ENCODE measurements at places on chromosomes 4 and X. TPM values are rescaled to one million over a fixed set of nuclear protein-coding genes. Genes with fewer than 3 reads are reported as not detected.

DNA sequence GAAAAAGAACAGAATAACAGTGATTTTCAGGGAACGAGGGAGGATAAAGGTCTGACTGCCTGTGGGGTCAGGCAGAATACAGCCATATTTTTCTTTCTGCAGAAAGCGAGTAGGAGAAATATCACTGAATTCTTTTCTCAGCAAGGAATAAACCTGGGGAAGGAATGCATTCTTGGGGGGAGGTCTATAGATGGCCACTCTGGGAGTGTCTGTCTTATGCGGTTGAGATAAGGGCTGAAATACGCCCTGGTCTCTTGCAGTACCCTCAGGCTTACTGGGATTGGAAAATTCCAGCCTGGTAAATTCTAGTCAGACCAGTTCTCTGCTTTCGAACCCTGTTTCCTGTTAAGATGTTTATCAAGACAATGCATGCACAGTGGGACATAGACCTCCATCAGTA, 26.3 kb downstream of the CNGA1 start:
- H3K27me3 ChIP-seq: peaks cover 6% of the 10 kb centered on the region
- H3K27ac ChIP-seq: no peak overlapping the region
- no peak overlapping the region for H3K4me3 ChIP-seq
- peaks cover 11% of the 10 kb centered on the region for H3K4me1 ChIP-seq

DNA sequence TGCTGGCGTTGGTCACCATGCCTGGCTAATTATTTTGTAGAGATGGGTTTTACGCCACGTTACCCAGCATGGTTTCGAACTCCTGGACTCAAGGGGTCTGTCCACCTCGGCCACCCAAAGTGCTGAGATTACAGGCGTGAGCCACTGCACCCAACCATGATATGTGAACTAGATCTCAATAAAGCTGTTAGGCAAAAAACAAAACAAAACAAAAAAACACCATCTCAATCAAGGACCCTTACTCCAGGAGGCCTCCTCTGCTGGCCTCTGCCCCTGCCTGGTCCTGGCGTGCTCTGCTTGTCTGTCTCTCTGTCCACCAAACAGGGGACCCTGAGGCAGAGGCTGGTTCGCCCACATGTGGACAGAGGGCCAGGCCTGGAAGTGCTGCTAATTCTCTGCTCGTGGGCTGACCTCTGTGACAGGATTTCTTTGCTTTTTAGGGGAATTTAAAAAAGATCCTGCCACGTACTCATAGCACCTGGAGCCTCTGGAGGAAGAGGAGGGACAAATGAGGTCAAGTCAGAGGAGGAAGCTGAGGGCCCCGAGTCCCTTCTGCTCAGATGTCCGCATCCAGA, 32.7 kb upstream of the WFS1 start:
- peaks cover 4% of the 10 kb centered on the region for H3K27me3 ChIP-seq
- no peak overlapping the region for H3K4me3 ChIP-seq
- no peak overlapping the region for H3K27ac ChIP-seq
- no peaks in the 10 kb centered on the region for H3K4me1 ChIP-seq
- H3K36me3 ChIP-seq: no peaks in the 10 kb centered on the region
- no peak for DNase-seq

GRCh38 chrX:43707812-43708548, 51.9 kb downstream of the MAOA start:
- no peak for DNase-seq
- H3K4me3 ChIP-seq: no peak overlapping the region
- no peaks in the 10 kb centered on the region for H3K36me3 ChIP-seq
- no peak overlapping the region for H3K27ac ChIP-seq
- no peaks in the 10 kb centered on the region for H3K4me1 ChIP-seq
- no peaks in the 10 kb centered on the region for H3K27me3 ChIP-seq

- H3K4me3 ChIP-seq: no peak overlapping the region
- H3K4me1 ChIP-seq: no peaks in the 10 kb centered on the region
- no peak overlapping the region for H3K27ac ChIP-seq
- no peaks in the 10 kb centered on the region for H3K27me3 ChIP-seq
- H3K36me3 ChIP-seq: no peaks in the 10 kb centered on the region
These were observed 10.4 kb upstream of the PORCN start for GRCh38 chrX:48498374-48498809.

GRCh38 chr4:97500423-97500822, 642.9 kb downstream of the STPG2 start:
- DNase-seq: no peak
- no peaks in the 10 kb centered on the region for H3K27me3 ChIP-seq
- H3K27ac ChIP-seq: no peak overlapping the region
- no peak overlapping the region for H3K4me3 ChIP-seq

GRCh38 chr4:110639207-110640090, 16.6 kb upstream of the PITX2 start:
- H3K27me3 ChIP-seq: peaks cover 70% of the 10 kb centered on the region
- no peak overlapping the region for H3K27ac ChIP-seq
- no peak overlapping the region for H3K4me3 ChIP-seq
- H3K4me1 ChIP-seq: no peaks in the 10 kb centered on the region

- H3K4me1 ChIP-seq: no peaks in the 10 kb centered on the region
- H3K4me3 ChIP-seq: no peak overlapping the region
- no peaks in the 10 kb centered on the region for H3K36me3 ChIP-seq
- DNase-seq: no peak
These were observed 203.3 kb upstream of the EMCN start for GRCh38 chr4:100721077-100721476.

- H3K27me3 ChIP-seq: no peaks in the 10 kb centered on the region
- peaks cover 16% of the 10 kb centered on the region for H3K4me1 ChIP-seq
- no peaks in the 10 kb centered on the region for H3K36me3 ChIP-seq
- no peak overlapping the region for H3K4me3 ChIP-seq
These were observed 50.2 kb downstream of the DDX3X start for GRCh38 chrX:41384051-41384705.

GRCh38 chr4:73055241-73055897, 14.1 kb downstream of the COX18 start:
- H3K4me1 ChIP-seq: no peaks in the 10 kb centered on the region
- H3K27me3 ChIP-seq: no peaks in the 10 kb centered on the region
- DNase-seq: no peak
- peaks cover 44% of the 10 kb centered on the region for H3K36me3 ChIP-seq

DNA sequence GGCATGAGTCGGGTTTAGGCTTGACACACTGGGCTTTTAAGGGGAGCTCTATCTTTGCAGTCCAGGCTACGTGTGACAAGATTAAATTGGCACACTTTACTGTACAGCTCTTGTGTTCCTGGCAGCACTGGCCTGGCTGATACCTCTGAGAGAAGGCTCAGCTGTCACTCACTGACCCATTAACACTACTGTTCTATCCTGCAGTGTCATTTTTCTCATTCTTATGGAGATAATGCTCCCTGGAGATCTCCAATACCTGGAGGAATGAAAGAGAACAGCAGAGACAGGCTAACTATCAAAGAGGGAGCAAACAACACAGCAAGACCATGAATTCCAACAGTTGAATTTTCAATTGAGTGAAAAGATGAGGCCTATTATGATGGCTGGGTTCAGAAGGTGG, 1.7 kb upstream of the PDHA2 start:
- H3K36me3 ChIP-seq: no peaks in the 10 kb centered on the region
- DNase-seq: no peak
- H3K4me1 ChIP-seq: no peaks in the 10 kb centered on the region
- H3K4me3 ChIP-seq: no peak overlapping the region
- H3K27ac ChIP-seq: no peak overlapping the region
- H3K27me3 ChIP-seq: no peaks in the 10 kb centered on the region

DNA sequence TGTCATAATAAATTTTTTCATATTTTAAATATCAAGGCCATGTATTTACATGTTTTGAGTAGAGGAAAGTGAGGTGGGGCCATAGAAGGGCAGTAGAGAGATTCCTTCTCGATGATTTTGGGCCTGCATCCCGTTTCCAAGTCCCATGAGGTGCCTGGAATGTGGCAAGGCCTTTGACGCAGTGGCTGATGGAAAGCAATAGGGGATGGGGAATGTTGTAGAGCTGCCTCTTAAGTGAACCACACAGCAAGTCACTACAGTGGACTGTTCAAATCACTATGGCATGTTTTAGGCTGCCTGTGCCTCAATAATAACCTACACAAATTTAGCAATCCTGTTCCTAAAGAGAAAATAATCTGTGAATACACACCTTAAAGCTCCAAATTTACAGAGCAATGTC, 48.3 kb downstream of the ANXA5 start:
- H3K36me3 ChIP-seq: no peaks in the 10 kb centered on the region
- no peak overlapping the region for H3K4me3 ChIP-seq
- H3K4me1 ChIP-seq: no peaks in the 10 kb centered on the region
- DNase-seq: no peak

- no peak overlapping the region for H3K27ac ChIP-seq
- no peaks in the 10 kb centered on the region for H3K4me1 ChIP-seq
- H3K36me3 ChIP-seq: no peaks in the 10 kb centered on the region
These were observed 108.8 kb downstream of the NAA11 start for GRCh38 chr4:79217025-79217424.

DNA sequence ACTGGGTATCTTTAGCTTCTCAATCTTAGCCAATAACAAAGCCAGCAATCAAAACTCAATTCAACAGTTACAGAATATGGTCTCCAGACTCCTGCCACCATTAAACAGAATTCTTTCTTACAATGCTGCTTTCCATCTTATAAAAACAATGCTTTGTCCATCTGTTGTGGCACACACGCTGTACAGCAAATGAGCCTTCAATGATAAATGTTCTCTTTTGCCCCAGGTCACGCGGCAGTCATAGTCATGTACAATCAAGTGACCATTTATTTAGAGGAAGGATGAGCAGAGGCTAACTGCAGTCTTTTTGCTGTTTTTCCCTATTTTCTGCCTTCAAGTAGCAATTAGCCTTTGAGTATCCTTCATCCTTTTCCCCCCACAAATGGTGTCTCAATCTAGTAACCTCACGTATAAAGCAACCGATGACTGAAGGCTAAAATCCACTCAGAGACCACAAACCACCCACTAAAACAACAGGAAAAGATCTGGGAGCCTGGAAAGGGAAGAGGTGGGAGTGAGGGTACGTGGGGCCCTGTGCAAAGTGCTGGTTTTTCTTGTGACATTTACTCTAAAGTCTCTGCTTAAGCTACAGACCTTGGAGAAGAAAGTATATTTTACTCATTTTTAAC, 24.4 kb downstream of the TRIM2 start:
- H3K27ac ChIP-seq: no peak overlapping the region
- peaks cover 30% of the 10 kb centered on the region for H3K4me1 ChIP-seq
- peaks cover 8% of the 10 kb centered on the region for H3K36me3 ChIP-seq
- H3K27me3 ChIP-seq: peaks cover 42% of the 10 kb centered on the region

- peaks cover 4% of the 10 kb centered on the region for H3K4me1 ChIP-seq
- no peak overlapping the region for H3K4me3 ChIP-seq
- DNase-seq: no peak
- no peaks in the 10 kb centered on the region for H3K36me3 ChIP-seq
These were observed 345.3 kb downstream of the SPRY1 start for GRCh38 chr4:123741906-123742305.

DNA sequence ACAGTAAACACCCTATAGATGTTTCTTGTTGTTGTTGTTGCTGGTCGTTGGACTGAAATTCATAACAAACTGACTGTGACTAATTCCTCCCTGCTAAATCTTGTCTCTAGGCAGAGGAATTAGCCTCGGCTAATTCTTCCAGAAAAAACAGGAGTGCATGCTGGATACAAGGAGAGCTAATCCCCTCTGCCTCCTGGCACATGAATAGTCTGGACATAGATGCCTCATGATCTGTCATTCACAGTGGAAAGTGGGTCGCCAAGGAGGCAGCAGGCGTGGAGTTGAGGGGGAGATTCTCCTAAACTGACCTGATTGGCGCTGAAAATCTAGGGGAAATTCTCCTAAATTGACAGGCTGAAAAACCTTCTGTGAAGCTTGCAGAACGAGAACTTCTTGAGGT, 220.1 kb downstream of the DCTD start:
- H3K36me3 ChIP-seq: no peaks in the 10 kb centered on the region
- no peak for DNase-seq
- no peak overlapping the region for H3K4me3 ChIP-seq

DNA sequence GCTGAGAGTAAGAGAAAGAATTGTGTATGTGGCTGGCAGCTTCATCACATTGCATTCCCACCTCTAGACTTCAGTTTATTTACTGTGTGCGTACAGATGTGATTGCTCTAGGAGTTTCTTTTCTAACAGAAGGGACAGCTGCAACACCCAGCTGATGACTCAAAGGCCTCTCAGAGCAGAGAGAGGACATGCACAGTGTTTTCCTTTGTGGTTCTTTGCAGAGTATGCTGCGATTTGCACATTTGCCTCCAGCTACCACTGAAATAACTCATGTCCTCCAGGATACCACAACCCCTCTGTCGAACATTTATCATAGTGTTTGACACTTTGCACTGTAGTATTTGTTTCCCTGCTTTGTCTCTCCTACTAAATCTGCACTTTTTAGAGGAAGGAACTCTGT, 294.1 kb downstream of the STIM2 start:
- no peak for DNase-seq
- no peaks in the 10 kb centered on the region for H3K36me3 ChIP-seq
- no peak overlapping the region for H3K27ac ChIP-seq
- no peaks in the 10 kb centered on the region for H3K27me3 ChIP-seq
- no peaks in the 10 kb centered on the region for H3K4me1 ChIP-seq

- H3K4me3 ChIP-seq: no peak overlapping the region
- no peak for DNase-seq
- peaks cover 14% of the 10 kb centered on the region for H3K4me1 ChIP-seq
- no peaks in the 10 kb centered on the region for H3K27me3 ChIP-seq
These were observed 26.7 kb upstream of the RBM47 start for GRCh38 chr4:40656201-40656863.

DNA sequence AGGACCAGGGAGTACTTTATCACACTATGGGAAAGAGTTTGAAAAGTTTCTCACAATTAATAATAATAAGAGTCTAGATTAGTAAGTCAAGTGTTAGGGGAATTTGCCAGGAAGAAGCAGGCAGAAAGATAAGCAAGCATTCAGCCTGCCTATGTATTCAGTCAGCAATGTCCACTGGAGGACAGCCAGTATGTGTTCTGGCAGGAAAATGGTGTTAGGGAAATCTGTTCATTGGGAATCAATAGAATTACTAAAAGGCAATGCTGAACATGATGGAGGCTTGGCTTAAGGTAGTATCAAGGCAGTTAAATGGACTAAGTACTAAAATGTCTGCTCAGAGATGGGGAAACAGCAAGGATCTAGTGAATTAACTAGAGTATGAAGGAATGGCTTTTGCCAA, 221.2 kb downstream of the PPP4R3C start:
- DNase-seq: no peak
- no peaks in the 10 kb centered on the region for H3K4me1 ChIP-seq
- H3K27ac ChIP-seq: no peak overlapping the region
- H3K36me3 ChIP-seq: no peaks in the 10 kb centered on the region

TCEAL8 gene
- 35.4 TPM for total RNA-seq

USP51 gene
- 1.2 TPM for total RNA-seq

GLOD5 gene
- not detected for total RNA-seq

MGAT4D gene
- not detected for total RNA-seq

MAP7D3 gene
- total RNA-seq: 13.3 TPM

INPP4B gene
- total RNA-seq: 44.7 TPM

FRG2 gene
- not detected for total RNA-seq

LNX1 gene
- not detected for total RNA-seq

GPRASP1 gene
- total RNA-seq: 1.1 TPM

All from activated CD8-positive, alpha-beta T cell treated with anti-CD3 and anti-CD28 coated beads, Interleukin-2, amount 10 ng/mL, durations not matched to agents 7 days and 5 days (primary cell).